NCI-H1092 treated with DMSO at 0.1 percent for 48 hours (cell line): ENCODE measurements at places on chromosomes 7 and 10.
A peak's percentile ranks its signal among the peaks of the same experiment; 100 is the strongest.

DNA sequence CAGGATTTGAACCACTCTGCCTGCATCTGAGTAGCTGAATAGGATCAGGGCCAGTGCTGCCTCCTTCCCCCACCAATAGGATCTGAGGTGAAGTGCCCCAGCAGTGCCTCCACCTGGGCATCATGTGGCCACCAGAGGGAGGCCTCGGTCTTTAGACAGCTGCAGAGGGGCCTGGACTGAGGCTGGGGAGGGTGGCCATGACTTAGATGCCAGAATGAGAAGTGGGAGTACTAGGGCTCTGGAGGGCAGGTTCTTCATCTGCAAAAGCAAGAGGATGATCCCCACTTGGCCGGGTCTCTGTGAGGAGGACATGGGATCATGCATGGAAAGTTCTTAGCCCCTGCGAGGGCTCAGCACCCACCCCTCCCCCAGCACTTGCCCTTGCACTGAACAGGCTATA lies 56.9 kb downstream of the NEUROG3 start:
- no peak for DNase-seq

GRCh38 chr7:16915405-16915804 lies 33.6 kb upstream of the AGR3 start:
- no peak for DNase-seq

DNA sequence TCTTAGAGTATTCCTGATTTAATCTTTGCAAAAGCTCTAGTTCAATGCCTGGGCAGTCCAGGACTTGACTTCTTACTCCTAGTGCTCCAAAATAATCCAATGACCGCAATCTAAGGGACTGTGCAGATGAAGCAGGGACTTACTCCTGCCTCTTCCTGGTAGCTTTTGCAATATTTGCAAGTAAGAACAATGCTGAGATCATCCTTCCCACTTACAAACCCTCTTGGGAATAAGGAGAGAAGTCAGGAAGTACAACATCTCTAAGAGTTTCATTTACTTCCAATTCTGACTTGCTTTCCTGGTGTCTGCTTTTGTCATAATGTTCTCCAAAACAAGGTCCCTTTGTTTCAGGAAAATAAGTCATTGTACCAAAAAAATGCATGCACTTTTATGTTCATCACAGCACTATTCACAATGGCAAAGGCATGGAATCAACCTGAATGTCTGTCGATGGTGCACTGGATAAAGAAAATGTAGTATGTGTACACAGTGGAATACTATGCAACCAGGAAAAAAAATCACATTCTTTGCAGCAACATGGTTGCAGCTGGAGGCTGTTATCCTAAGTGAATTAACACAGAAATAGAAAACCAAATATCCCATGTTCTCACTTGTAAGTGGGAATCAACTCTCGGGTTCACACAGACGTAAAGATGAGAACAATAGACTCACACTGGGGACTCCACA lies 7.1 kb upstream of the KCNMA1 start:
- no peak for DNase-seq

DNA sequence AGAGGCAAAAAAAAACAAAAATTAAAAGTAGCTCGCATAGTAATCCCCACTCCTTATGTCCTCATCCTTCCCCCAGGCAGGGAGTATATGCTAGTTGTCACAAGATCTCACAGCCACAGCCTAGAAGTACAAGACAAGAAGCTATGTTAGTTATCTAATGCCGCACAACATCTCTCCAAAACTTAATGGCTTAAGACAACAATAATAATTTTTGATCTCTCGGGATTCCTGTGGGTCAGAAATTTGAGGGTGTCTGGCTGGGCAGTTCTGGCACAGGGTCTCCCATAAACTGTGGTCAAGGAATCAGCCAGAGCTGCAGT lies 39.7 kb downstream of the CPVL start:
- no peak for DNase-seq

DNA sequence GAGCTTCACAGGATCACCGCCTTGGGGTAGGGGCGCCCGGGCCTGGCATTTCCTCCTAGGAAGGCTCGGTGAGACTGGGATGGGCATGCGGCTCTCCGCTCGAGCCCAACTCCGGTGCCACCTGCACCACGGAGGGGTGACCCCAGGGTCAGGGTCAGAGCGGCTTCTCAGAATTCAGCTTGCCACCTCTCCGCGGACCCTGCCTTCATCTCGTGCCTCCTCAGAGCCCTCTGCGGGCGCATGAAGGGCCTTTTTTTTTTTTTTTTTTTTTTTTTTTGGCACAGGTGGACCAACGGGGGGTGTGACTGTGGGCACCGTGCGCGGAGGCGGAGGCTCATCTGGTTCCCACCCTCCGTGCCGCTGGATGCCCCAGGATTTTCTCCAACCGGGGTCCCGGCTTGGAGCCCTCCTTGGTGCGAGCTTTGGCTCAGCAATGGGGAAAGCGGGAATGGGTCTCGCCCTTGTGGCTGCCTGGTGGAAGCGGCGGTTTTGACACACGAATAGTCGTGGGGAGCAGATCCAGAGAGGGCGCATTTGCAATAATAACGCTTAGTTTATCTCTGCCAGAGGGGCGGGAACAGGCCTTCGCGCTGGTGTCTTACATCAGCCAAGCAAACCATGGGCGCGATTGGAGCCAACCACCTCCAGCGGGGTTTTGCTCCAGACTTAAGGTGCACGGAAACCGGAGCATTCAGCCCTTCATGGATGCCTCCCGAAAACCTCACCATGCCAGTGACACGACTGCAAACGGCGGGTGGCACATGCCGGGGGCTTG lies 5.0 kb upstream of the TNRC18 start:
- DNase-seq: peak; percentile 81

DNA sequence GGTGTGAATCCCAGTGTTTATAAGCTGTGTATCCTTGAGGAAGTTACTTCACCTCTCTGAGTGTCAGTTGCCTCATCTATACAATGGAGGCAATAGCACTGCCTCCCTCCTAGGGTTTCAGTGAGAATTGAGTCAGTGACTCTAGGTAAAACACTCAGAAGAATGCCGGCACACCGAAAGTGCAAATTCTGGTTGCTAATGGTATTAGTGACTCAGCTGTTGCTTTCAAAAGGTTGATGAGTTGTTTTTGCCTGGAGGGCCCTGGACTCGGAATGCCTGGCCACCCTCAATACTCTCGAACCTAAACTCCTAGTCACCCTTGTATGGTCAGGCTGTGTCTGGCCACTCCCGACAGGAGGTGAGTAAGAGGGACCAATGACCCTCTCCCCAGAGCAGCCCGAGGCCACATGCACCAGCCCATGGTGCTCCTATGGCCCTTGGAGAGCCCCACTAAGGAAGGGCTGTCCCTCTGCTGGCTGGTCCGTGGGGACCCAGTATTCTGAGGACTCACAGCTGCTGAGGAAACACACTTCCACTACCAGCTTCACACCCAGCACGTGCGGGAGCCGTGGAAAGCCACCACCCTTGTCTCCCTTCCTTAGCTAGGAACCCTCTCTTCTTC lies 60.2 kb downstream of the CALML3 start:
- peak; percentile 25 for DNase-seq

GRCh38 chr7:11951909-11952308 lies 119.9 kb upstream of the THSD7A start:
- DNase-seq: no peak

- no peak for DNase-seq
Observed at GRCh38 chr7:106080300-106080987, 31.7 kb downstream of the SYPL1 start.

DNA sequence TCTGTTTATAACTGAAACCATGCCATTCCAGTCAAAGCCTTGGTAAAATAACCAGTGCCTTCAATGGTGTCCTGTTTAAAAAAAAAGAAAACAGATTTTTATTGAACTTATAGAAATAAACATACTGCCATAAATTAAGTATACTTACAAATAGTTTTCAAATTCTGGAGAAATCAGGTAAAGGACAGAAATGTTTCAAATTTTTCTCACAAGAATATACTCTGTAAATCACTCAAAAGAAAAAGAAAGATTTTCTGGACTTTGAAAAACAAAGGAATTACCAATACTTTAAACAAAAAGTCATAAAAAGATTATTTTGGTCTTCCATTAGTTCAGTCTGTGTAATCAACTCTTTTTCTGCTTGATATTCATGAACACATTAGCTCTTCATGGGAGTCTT lies 23.9 kb downstream of the MRPL32 start:
- DNase-seq: no peak

DNA sequence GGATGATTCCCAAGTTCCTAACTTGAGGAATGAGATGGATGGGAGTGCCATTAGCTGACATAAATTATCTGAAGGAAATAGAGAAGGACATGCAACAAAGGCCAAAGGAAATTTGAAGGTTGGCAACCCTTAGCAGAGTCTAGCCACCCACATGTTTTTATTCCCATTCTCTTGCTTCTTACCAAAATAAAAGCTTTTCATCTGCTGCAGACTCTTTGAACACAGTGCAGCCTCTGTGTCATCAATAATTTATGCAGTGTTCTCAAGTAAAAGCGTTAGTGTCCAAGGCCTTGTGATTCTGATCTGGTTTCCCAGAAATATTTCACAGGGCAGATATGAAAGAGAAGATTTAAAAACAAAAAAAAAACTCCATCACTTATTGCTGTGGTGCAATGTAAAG lies 98.5 kb downstream of the ST7 start:
- no peak for DNase-seq
